ENCODE measurements at places on chromosomes 7 and 10.

DNA sequence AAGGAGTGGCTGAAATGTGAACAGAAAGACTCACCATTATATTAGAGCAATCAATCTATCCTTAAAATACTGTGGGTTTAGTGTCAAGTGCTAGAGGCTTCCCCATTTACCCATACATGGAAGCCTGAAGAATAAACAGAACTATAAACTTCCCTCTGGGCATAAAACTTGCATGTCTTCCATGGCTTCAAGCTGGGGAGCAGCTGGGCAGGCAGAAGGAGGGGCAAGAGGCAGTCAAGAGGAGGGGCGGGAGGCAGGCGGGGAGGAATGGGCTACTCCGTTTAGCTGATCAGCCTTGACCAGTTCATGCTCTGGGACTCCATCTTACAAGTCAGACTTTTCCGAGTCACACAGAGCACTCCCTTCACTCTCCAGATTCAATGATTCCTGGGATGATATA is 3.5 kb upstream of the PRSS1 start:
- no peak for DNase-seq

DNA sequence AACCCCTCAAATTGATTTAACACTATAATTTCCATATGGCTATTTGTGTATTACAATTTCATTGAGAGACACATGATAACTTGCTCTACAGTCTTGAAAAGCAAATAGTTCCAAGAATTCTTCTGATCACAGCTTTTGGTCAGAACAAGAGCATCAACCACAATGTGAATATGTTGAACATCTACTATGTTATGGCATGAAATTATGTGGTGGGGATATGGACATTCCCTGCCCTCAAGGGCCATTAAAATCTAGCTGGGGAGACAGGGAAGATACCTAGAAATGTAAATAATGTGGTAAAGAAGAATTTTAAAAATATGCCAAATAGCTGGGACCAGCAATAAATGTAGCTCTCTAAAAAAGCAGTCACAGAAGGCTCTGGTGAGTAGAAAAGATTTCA is 262.2 kb downstream of the FZD1 start:
- no peak for DNase-seq

GRCh38 chr10:64765498-64765897 is 1244.3 kb downstream of the REEP3 start:
- no peak for DNase-seq

- DNase-seq = no peak
Measured at GRCh38 chr7:122306320-122307227, 2.0 kb upstream of the FEZF1 start.

DNA sequence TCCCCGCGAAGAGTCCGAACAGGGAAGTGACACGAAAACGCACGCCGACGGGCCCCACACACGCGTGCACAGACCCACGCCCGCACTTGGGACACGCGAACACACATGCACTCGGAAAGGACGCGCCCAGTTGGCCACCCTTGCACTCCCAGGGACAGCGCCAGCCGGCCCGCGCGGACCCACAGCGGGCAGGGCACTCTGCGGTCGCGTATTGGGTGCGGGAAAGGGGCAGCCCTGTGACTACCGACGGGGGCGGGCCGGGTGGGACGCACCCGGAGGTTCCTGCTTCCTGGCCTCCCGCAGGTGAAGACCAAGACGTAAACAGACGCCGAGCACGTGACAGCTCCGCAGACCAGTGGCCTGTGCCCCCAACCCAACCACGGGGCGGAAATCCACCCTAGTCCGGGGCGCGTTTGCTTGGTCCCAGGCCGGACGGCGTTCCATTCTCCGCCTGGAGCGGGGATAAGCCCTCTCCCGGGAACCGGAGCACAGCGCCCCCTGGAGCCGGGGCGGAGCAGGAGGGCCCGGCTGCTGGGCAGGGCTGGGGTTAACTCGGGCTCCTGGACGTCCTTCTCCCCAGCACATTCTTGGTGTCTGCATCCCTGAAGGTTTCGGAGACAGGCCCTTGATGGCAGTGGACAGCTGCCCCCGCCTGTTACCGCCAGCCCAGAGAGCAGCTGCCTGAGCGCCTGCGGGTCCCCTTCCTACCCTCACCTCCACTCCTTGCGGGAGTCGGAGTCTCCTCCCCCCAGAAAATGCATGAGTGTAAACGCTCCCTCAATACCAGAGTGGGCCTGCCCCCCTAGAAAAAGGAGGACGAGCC is 2.0 kb upstream of the LZTS2 start:
- peak; percentile 35 for DNase-seq
